Lung microvascular endothelial cell (primary cell): ENCODE measurements at places on chromosomes 3 and 15. TPM values are rescaled to one million over a fixed set of nuclear protein-coding genes. Genes with fewer than 3 reads are reported as not detected.

DNA sequence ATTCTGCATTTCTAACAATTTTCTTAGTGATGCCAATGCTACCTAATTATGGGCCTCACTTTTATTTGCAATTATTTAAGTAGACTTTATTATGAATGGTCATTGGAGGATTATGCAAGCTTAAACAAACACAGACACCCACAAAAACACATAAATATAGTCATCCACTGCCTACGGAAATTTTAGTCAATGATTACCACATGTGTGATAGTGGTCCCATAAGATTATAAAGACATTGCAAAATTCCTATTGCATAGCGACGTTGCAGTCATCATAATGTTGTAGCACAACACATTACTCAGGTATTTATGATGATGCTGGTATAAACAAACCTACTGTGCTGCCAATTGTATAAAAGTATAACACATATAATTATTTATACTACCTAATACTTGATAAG, 247.8 kb upstream of the ALCAM start:
- DNase-seq, result no peak

DNA sequence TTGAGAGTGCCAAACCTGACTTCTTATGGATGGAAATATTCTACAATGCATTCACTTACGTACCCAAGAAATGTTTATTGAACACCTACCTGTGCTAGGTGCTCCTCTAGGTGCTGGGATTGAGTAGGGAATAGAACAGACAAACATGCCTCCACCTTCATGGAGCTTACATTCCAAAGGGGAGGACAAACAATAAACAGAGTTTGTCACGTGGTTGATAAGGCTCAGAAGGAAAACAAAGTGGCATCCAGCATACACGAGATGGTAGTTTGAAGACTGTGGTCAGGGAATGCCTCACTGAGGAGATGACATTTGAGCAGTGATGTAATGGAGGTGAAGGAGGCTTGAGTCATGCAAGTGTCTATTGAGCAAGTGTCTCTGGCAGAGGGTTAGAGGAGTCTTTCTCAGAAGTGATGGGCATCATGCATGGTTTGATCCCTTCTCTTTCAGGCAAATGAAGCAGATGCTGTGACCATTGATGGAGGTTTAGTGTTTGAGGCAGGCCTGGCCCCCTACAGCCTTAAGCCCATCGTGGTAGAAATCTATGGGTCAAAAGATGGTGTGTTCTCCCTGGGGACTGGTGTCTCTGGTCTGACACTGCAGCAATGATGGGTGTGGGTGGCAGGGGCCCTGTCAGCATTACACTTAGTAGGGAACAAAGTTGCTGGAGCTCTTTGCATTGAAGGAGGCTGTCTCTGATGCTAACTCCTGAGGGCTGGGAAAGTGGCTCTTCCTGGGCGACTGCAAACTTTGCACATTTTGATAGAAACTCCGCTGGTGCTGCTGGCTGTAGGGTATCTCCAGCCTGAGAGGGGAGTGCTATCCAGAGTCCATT, 29.7 kb upstream of the TOPBP1 start:
- no peak for DNase-seq

DNA sequence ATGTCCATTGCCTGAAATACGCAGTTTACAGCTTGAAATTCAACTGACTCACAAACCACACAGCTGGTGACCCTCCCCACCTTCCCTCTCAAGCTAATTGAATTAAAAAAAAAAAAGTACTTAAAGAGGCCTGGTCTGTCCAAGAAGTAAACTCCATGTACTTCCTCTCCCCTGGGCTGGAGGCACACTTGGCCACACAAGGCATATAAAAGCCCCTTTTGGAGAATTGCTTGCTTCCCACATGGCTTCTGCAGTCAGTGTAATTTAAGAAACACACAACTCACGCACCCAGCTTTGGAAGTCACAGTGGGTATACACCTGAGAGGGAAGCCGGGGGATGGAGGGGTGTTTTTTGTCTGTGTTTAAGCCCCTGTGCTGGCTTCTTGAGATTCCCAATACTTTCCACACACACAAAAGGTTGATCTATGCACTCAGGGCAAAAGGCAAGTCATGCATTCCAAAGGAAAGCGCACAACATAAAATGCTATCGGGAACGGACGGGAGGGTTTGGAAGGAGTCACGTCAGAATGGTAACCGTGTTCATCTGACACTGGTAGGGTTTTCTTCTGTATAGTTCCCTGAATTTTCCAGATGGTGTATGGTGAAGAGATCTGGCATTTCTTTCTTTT, 106.6 kb upstream of the ALDH1A3 start:
- DNase-seq, result no peak

Gene TMEM158
- total RNA-seq, result 0.87 and 2.8 TPM in 2 replicates

- peak; percentile 32 for DNase-seq
Measured at GRCh38 chr3:45055411-45056143, 29.5 kb downstream of the CLEC3B start.

GRCh38 chr3:72044231-72044855, 259.4 kb upstream of the PROK2 start:
- no peak for DNase-seq

GRCh38 chr3:170914690-170915089, 6.3 kb upstream of the EIF5A2 start:
- no peak for DNase-seq

DNA sequence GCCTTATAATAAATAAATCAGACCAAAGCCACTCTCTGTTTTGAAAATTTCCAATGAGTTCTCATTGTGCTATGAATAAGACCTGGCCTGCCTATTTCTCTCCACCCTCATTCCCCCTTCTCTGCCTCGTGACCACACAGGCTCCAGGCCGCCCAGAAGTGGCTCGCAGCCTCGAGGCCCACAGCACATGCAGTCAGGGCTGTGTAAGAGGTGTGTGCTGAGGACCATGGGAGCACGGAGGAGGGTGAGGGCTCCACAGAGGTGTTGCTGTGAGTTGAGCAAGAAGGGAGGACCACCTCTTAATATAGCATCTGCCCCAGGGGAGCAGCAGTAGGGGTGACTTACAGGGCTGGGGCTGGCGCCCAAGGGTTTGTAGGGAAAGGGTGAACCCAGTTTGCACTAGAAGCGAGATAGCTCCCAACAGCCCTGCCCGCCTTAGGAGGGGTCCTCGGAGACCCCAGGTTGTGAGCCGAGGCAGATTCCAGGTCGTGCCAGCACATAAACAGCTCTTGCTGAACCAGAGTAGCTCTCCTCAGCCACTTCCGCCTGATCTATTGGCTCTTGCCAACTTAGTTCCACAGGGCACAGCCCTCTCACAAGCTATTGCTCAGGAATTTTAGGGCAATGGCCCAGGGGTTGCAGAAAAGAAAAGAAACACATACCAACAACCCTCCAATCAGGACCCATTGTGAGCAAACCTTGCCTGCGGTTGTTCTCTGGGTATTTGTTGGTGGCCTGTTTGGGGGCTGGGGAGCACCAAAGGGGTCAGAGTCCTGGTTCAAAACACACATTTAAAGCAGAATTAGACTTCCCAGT, 117.7 kb downstream of the MYLK start:
- no peak for DNase-seq

Gene LINGO1
- under 0.01 and 0.22 TPM in 2 replicates for total RNA-seq

Gene WDR48
- total RNA-seq, result 25.5 and 29.2 TPM in 2 replicates

- DNase-seq, result no peak
Measured at GRCh38 chr15:35186346-35186745, 101.3 kb upstream of the NANOGP8 start.

Gene TGM4
- total RNA-seq, result under 0.01 TPM in 1 of 2 replicates, not detected in the other
